ENCODE measurements at places on chromosomes 13 and 19. TPM values are rescaled to one million over a fixed set of nuclear protein-coding genes. Genes with fewer than 3 reads are reported as not detected.

- DNase-seq: no peak
Observed at GRCh38 chr19:28567834-28568233, 645.1 kb downstream of the UQCRFS1 start.

DNA sequence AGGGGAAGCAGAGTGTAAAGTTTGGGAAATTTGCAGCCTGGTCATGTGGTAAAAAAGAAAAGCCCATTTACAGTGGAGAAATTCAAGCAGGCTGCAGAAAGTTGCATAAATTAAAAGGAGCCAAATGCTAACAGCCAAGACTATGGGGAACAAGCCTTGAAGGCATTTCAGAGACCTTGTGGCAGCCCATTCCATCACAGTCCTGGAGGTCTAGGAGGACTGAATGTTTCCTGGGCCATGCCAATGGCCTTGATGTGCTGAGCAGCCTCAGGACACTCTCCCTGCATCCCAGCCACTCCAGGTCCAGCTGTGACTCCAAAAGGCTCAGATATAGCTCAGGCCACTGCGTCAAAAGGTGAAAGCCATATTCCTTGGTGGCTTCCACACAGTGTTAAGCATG lies 1202.4 kb upstream of the ATXN8OS start:
- DNase-seq: no peak

GRCh38 chr13:23039266-23039935 lies 141.4 kb upstream of the SGCG start:
- no peak for DNase-seq

DNA sequence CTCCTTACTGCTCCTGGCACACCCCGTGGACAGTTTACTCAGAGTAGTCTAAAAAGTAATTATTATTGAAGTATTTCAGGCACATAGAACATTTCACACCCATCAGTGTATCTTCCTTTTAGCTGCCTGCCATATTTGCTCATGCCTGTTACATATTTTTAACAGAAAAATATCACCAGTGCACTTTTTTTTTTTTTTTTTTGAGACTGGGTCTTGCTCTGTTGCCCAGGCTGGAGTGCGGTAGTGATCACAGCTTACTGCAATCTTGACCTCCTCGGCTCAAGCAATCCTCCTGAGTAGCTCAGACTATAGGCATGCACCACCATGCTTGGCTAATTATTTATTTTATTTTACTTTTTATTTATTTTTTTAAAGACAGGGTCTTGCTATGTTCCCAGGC lies 40.7 kb upstream of the GPI start:
- no peak for DNase-seq

- DNase-seq: peak; percentile 27
Observed at GRCh38 chr19:35247526-35248309, 1.1 kb upstream of the LSR start.

GRCh38 chr19:32599736-32600157 lies 18.8 kb downstream of the PDCD5 start:
- no peak for DNase-seq

GNG14 gene
- not detected for total RNA-seq

DNA sequence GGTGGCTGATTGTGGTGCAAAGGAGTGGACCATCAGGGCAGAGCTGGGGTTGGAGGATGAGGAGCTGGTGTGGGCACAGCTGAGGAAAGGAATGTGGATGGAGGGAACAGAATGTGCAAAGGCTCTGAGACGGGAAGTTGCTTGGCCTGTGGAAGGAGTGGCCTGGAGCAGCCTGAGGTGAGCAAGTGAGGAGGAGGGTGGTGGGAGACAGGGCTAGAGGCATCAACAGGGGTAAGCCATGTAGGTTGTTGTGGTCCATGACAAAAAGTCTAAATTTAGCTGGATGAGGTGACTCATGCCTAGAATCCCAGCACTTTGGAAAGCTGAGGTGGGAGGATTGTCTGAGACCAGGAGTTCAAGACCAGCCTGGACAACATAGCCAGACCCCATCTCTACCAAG lies 9.5 kb downstream of the CYP4F22 start:
- no peak for DNase-seq

GRCh38 chr19:12723641-12724426 lies at the start of gene TNPO2:
Gene TNPO2, minus strand, starts transcription at chr19:12723932. Its CDS starts 2,955 bp downstream, at chr19:12720977.
- peak; percentile 69 for DNase-seq

DNA sequence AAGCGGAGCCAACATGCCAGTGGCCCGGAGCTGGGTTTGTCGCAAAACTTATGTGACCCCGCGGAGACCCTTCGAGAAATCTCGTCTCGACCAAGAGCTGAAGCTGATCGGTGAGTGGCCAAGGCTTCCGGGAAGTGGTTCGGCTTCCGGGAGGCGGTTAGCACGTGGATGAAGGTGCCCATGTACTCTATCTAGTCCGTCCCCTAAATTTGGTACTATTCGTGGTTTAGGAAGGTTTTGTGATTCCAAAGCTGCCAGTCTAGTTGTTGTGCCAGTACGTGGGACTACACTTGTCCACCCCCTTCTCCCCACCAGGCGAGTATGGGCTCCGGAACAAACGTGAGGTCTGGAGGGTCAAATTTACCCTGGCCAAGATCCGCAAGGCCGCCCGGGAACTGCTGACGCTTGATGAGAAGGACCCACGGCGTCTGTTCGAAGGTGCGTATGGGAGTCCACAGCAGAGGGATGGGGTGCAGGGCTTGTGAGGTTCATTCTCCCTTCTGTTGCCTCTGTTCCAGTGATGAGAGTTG lies 579 bp downstream of the RPS9 start:
- no peak for DNase-seq

RXFP2 gene
- total RNA-seq: 1.6 TPM

Data from ovary (tissue), 10 donors.